ENCODE measurements at places on chromosomes 12 and 14. TPM values are rescaled to one million over a fixed set of nuclear protein-coding genes. Genes with fewer than 3 reads are reported as not detected.

SSTR1 gene
- total RNA-seq, result 3.2 TPM

OR6C74 gene
- total RNA-seq, result not detected

SDS gene
- total RNA-seq, result 0.65 TPM

RHEBL1 gene
- not detected for total RNA-seq

MYL2 gene
- not detected for total RNA-seq

PRKD1 gene
- total RNA-seq, result 1.1 TPM

PLBD1 gene
- total RNA-seq, result 3.8 TPM

SNX6 gene
- 62.2 TPM for total RNA-seq

ZBTB42 gene
- 9.4 TPM for total RNA-seq

CEBPE gene
- 0.08 TPM for total RNA-seq

BHLHE41 gene
- 0.17 TPM for total RNA-seq

PHETA1 gene
- total RNA-seq, result 5.7 TPM

GRCh38 chr12:558580-558979, 98.8 kb downstream of the B4GALNT3 start:
- DNase-seq, result no peak

DNA sequence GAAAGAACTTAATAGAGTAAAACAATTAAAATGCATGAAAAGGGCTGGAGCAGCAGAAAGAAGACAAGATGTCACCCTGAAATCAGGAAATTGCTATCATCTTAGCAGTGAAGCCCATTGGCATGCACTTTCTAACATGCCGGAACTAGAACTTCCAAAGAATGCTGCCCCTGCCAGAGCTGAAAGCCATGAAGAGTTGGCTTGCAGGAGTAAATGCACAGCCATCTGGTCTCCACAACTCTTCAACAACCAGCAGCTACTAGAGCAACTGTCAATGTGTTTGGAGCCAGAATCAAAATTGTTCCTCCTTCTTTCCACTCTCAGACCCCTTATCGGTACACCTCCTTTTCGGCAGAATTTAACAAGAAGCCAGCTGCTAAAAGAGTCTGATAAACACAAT, 414.1 kb downstream of the KCNH5 start:
- no peak for DNase-seq

- no peak for DNase-seq
Measured at GRCh38 chr12:98022961-98023360, 492.4 kb upstream of the TMPO start.

DNA sequence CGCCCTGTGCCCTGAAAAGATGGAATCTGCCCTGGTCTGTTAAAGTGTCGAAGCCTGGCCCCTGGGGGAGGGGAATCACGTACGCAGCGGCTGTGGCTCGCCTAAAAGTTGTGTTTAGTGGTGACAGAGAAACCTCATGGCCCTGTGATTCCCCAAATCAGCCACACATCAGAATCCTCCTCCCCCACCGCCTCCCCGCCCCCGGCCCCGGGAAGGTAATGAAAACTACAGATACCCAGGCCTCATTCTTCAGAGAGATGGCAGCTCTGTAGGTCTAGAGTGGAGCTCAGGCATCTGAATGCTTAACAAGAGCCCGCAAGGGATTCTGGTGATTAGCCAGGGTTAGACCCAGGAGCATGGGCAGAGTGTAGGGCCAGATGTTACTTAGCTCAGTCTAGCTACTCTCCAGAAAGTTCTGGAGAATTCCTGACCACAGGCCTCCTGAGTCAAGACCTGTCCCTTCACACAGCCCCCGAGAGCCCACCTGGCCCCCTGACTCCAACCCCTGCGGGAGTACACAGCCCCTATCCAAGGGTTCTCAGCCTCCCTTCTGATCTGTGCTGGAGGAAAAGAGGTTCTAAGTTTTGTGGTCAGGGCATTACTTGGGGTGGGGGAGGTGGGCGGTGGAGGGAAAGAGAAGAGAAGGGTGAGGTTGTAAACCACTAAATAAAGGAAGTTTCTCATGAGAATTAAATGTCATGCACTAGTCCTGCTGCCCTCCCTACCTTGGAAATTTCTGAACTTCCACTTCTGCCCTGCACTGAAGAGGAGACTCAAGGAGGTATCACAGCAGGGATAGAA, 114.8 kb downstream of the PLXNC1 start:
- no peak for DNase-seq

DNA sequence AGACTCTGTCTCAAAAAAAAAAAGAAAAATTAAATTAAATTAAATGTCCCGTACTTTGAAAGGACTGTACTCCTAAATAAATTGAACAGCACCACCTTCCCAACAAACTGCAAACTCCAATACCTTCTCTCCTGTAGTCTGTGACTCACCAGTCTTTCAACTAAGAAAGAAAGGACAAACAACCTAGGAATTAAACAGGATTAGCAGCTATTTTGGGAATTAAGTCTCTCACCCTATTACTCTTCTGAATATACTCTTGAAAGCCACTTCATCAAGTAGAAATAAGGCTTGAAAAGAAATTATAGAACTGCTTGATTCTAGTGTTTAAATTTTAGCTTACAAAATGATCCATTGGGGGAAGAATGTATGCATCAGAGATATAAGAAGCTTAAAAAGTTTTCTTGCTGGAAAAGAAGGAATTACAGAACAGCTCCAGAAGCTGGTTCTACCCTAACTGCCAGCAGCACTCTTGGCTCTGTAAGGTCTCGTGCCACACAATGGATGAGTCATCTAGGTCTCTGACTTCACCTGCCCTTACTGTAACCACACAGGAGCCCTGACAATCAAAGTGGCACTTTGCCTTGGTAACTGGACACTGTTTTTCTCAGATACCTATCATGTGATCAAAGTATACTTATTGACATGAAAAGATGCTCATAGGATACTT, 57.0 kb upstream of the CERS5 start:
- DNase-seq, result no peak

- DNase-seq, result no peak
Measured at GRCh38 chr14:75401361-75401760, 26.5 kb upstream of the JDP2 start.

DNA sequence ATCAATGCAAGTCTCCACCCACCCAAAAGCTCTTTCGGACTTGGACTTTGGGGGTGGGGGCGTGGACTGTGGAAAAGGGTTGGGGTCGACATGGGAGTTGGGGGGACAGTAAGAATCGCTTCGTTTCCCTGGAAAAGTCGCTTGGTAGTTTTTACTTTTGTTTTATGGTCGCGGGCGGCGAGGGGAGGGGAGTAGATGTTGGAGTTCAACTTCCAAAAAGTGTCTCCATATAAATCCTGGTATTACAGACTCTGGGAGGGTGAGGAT, 568 bp upstream of the BCL11B start:
- no peak for DNase-seq

GRCh38 chr12:15899282-15899870, 11.8 kb upstream of the DERA start:
- no peak for DNase-seq

DNA sequence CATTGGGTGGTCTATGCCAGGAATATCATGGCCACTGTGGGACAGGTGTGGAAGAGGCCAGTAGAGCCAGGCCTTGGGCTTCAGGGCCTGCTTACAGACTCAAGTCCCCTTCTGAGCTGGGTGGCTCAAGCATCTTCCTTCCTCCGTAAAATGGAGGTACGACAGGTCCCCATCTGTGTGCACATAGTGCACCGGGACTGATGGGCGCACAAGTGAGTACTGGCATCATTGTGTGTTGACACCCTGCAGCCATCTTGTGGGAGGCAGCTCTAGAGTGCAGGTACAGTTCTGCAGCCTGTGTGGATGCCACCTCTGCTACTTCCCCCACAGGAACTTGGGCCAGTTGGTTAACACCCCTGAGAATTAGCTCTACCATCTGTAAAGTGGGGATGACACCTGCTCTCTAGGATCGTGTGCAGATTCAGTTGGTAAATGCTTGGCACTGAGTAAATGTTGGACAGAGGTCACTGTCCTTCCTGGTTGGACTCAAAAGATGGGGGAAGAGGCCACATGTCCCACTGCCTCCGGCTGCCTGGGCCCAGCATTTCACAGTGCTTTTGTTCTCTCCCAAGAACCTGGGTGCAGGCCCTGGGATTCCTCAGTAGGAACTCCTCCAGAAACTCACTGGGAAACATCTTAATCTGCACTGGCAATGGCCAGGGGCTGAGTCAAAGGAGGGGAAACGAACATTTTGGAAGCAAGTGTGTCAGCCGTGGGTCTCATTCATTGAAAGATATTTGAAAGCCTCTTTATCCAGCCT, 70.6 kb downstream of the C14orf132 start:
- DNase-seq, result no peak

GRCh38 chr12:107564946-107565345, 120.7 kb upstream of the PWP1 start:
- no peak for DNase-seq

- no peak for DNase-seq
Measured at GRCh38 chr12:41967668-41968500, 176.8 kb downstream of the GXYLT1 start.

DNA sequence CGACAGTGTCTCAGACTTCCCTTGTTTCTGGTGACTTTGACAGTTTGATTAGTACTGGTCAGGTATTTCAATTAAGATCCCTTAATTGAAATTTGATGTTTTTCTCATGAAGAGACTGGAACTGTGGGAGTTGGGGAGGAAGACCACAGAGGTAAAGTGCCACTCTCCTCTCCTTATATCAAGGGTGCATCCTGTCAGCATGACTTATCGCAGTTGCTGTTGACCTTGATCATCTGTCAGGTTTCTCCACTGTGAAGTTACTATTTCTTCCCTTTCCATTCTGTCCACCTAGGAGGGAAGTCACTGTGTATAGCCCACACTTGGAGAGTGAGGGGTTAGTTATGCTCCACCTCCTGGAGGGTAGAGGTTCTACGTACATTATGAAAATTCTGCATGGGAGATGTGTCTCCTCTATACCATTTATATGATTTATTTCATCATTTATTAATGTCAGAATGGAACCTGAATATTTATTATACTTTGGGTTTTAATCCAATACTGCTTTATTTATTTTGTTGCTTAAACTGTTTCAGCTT, 40.3 kb upstream of the SMOC1 start:
- DNase-seq, result no peak

DNA sequence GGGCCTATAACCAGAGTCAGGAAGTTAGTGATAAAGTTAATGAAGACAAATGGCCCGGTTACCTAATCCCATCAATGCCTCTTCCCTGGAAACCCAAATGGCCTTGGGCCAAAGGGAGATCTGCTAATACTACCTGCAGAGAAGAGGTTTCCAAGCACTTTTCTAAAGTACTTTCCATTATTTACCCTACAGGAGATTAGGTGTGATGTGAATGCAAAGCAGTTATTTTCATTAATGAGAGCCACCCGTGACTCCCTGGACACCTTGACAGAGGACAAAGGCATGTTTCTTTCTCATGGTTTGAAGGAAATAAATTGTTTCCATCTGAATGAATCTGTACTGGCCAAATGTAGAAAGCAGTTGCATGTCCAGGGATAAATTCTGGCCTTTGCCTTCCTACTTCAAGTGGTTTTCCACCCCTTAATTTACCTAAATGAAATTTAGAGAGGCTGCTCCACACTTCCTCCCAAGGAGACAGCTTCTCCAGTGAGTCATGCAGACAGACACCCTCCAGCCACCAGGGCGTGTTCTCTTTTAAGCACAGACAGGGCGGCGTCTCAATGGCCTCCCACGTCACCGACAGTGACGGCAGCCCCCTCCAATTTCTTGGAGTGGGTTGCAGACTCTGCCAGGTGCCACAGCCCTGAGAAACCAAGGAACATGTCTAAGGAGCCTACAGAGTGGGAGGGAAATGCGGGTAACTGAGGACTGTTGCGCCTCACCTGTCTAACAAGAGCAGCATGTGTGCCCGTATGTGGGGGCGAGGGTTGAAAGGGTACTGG, 43.9 kb upstream of the GNPNAT1 start:
- DNase-seq, result no peak

GRCh38 chr14:76697246-76697905, 63.9 kb upstream of the VASH1 start:
- no peak for DNase-seq

DNA sequence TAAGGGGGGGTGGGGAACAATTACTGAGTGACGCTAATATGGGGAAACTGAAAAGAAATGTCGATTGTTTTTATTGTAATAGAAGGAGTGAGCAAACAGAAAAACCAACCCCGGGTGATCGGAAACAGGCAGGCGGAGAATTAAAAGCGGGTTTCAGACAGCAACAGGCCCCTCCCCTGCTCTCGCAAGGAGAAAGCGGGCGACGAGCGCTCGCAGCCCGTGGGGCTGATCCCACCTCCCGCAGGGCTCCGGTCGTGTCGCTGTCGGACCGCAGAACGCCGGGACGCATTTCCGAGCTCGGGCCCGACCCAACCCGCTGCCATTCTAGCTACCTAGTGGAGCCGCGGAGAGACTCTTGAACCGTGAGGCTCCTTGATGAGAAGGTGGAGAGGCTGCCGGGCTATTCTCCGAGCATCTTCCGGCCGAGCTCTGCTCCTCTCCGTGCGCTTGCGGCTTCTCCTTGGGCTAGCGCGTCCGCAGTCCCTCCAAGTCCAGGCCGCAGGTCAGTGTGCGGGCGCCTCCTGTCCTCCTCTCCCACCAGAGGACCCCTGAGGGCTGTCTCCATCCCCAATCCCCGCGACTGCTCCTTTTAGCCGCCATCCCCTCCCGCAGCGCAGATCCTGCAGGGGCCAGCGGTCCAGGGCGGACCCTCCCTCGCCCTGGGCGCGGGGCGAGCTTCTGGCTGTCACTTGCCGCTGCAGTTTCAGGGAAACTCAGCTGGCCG, 4.1 kb upstream of the PAX9 start:
- no peak for DNase-seq

GRCh38 chr12:54132976-54133771, 55.6 kb downstream of the SMUG1 start:
- no peak for DNase-seq

- DNase-seq, result no peak
Measured at GRCh38 chr12:107992870-107993451, 136.1 kb upstream of the WSCD2 start.

DNA sequence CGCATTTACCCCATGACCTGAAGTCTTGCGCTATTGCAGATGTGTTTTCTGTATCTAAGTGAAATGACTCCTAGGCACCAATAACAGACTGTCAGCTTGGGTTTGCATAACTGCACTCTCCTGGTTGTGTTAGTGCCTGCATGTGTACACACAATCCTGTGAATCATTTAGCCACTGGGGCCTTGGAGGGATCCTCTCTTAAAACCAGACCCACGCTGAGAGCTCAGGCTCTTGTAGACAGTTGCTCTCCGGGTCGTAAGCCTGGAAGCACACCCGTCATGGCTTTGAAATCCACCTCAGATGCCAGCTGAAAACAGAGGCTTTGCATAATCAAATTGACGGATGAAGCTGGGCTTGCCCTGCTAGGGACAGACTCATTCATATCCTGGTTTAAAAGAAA, 79.2 kb upstream of the RBM19 start:
- DNase-seq, result no peak

GRCh38 chr12:21526721-21527345, 737 bp downstream of the SPX start:
- no peak for DNase-seq

DNA sequence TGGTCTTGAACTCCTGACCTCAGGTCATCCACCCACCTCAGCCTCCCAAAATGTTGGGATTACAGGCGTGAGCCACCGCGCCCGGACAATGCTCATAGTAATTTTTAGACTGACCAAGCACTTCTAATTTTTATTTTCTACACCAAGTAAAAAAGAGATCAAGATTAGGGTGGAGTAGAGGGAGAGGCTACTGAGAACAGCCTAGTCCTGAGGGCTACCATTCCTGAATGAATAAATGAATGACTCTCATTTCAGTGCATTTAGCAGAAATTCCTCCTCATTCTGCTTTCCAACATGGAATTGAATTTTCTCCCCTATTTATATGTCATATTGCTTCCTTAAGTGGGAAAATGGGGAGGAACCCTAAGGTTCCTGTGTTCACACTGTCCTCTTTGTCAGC, 26.4 kb downstream of the BBOF1 start:
- no peak for DNase-seq

GRCh38 chr12:39503439-39503838, 60.5 kb upstream of the KIF21A start:
- no peak for DNase-seq
